ENCODE measurements at places on chromosomes 2 and 18.

GRCh38 chr2:216659276-216659675 lies 26.1 kb downstream of the IGFBP2 start:
- DNase-seq = no peak

DNA sequence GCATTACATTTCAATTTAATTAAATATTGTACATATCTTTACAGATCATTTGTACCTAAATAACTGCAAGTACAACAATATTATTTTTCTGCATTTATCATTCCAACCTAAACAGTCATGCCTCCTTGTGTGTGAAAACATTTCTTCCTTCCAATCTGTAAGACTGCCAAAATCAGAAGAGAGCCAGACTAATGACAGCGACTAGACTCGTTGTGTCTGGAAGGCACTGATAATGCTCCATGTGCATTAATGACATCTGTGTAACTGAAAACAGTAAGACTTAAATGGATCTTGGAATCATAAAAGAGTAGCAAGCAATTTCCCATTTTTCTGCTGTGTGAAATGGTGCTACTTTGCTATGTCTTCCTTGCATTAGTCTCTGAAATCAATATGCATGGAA lies 278.0 kb upstream of the DSEL start:
- no peak for DNase-seq

DNA sequence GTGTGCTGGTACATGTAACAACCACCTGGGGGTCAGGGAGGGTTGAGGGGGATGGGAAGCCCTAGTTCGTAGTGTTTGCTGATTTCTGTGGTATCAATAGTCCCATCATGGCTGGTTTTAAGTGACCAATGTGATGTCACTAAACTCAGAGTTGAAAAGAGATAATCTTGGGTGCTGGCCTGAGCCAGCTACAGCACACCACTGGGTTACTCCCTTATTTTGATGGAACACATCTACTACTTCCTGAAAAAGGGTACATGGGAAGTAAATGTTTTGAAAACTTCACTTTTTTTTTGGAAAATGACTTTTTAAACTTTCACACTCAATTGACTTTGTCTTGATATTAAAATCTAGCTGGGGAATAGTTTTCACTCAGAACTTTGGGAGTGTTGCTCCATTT lies 87.0 kb upstream of the CXCR4 start:
- DNase-seq = no peak

GRCh38 chr2:200463452-200463851 lies 46.4 kb downstream of the KCTD18 start:
- no peak for DNase-seq

DNA sequence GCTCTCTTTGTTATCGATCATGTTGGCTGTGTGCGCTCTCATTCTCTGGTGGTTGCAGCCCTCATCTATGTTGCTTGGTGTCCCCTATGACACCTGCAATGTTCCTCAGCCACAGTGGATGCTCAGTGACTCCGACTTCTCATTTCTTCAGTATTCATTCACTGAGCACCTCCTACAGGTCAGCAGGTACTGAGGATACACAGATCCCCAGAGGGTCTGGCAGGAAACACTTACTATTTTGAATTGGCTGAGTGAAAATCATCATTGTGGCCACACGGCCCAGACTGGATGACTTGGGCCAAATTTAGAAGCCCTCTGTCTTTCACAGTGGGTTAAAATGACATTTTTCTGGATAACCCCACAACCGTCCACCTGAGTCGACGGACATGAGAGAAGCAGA lies 32.1 kb downstream of the EN1 start:
- DNase-seq = no peak

DNA sequence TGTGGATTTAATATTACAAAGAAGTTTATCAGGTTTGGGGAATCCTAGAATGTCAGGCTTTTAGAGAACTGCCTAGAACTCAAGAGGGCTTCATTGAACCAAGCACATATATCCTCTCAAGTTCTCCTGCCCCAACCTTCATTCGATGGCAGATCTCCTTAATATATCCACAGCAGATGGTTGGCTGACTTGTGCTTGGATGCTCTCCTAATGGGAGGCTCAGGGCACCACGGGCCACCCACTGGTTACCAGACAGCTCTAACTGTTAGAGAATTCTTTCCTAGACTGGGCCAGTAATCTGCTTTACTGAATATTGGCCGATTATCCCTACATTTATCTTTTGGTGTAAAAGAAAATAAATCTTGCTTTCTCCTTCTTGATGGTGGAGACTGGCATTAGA lies 87.2 kb upstream of the ATP8B1 start:
- DNase-seq = no peak

DNA sequence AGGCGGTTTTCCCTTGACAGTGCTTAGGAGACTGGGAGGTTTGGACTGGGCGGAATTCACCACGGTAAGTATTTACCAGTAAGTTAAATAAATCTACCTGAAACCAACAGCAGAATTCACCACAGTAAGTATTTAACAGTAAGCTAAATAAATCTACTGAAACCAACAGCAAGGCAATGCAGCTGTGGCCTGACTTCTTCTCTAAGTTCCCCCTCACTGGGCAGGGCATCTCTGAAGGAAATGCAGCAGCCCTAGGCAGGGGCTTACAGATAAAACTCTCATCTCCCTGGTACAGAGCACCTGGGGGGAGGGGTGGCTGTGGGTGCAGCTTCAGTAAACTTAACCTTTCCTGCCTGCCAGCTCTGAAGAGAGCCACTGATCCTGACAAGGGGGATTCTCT lies 432.5 kb upstream of the LRRTM1 start:
- no peak for DNase-seq

DNA sequence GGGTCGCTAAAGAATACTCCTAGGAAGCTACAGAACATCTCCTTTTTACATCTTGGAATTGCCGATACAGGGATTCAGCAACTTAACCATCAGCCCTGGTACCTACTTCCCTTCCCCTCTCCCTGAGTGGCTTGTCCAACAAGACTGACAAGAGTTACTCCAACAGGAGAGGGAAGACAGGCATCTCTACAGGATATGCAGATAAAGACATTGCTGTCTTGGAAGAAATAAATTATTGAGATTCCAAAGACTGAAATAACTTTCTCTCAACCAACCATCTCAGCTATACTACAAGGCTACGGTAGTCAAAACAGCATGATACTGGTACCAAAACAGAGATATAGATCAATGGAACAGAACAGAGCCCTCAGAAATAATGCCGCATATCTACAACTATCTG lies 87.2 kb downstream of the TRABD2A start:
- DNase-seq = no peak

DNA sequence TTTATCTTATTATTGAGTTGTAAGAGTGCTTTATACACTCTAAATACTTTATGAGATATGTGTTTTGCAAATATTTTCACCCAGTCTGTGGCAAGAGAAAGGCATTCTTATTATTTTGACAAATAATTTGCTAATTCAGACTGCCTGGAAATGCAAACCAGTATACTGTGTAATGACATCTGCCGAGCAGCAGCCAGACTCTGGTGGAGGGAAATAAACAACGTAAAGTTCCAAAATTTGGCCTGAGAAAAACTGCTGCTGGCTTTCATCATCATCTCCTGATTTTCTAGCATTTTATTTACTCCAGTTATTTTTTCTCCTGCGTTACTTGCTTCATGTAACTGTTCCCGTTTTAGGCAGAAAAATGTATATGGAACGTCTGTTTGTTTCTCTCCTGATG lies 161.6 kb downstream of the RNF152 start:
- no peak for DNase-seq

GRCh38 chr2:98805412-98806171 lies 74.7 kb upstream of the MGAT4A start:
- DNase-seq = no peak

DNA sequence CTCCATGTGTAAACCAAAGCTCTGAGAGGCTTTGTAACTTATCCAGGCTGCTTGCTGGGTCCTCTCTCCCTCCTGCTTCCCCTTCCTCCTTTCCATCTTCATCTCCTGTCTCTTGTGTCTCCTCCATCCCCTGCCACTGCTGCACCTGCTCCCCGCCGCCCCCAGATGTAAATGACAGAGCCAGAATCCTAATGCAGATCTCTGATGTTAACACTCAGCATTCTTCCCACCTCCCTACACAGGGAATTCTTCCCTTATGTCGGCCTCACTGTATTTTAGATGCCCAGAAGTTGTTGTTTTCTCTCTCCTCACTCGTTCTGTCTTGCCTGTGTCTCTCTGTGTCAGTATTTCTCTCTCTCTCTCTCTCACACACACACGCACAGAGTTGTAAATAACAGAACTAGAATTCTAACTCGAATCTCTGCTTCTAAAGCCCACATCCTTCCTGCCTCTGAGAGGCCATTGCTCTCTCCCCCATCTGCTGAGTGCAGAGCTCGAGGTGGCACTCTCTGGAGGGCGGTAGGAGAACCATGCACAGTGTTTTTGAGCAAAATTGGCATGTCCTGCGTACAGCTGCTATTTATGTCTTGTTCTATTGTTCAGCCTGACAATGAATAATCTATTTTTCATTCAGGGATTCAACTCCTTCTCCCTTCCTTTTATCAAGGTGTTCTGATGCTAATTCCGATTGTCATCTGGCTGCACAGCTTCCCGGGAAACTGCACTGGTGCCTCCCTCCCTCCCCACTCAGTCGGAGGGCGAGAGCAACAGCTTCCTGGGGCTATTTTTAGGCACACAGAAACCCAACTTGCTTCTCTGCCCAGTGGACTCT lies 219.9 kb downstream of the SH3RF3 start:
- DNase-seq = no peak

- DNase-seq = peak; percentile 7
Measured at GRCh38 chr2:228613133-228613850, 431.8 kb upstream of the SPHKAP start.

DNA sequence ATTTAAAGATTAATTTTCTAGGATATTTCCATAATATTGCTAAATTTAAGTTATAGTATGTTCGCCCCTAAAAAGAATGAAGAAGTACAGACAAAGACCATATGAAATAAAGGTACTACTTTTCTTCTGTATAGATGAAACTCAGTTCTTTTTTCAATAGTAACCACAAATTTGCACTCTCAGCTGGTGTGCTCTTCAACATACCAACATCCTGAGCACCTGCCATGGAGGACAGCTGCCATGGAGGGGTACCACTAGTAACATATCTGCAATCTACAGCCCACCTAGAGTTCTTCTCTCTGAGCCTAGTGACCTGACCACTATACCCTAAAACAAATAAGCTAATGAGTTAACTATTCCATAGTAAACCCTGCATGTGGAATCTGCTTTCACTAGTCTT lies 36.8 kb upstream of the ERCC3 start:
- no peak for DNase-seq

DNA sequence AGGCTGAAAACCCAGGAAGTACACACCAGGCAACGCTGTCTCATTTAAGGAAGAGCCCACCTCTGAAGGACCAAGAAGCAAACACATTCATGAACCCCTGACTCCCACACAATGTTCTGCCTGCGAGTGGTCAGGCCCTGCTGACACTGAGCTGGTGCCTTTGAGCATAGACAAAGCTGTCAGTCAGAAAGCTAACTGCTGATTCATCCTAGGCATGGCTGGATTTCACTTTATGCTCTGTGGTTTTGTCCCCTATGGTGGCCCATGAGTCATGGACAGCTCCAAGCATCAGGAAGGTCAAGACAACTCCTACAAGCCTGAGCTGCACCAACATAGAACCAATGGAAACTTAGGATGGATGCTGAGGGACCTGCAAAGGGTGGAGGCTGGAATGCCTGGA lies 78.9 kb downstream of the UXS1 start:
- DNase-seq = peak; percentile 87

- no peak for DNase-seq
Measured at GRCh38 chr2:203688798-203689197, 17.6 kb upstream of the CD28 start.

GRCh38 chr18:47545613-47546012 lies 294.2 kb upstream of the SKOR2 start:
- DNase-seq = no peak

DNA sequence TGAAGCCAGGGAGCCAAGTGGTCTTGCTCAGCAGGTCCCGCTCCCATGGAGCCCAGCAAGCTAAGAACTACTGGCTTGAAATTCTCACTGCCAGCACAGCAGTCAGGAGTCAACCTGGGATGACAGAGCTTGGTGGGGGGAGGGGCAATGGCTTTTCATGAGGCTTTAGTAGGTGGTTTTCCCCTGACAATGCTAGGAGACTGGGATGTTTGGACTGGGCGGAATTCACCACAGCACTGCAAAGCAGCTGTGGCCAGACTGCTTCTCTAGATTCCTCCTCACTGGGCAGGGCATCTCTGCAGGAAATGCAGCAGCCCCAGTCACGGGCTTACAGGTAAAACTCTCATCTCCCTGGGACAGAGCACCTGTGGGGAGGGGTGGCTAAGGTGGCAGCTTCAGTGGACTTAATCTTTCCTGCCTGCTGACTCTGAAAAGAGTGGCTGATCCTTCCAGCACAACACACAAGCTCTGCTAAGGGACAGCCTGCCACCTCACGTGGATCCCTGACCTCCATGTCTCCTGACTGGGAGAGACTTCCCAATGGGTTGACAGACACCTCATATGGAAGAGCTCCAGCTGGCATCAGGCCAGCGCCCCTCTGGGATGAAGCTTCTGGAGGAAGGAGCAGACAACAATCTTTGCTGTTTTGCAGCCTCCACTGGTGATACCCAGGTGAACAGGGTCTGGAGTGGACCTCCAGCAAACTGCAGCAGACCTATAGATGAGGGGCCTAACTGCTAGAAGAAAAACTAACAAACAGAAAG lies 349.7 kb upstream of the ST6GAL2 start:
- no peak for DNase-seq

DNA sequence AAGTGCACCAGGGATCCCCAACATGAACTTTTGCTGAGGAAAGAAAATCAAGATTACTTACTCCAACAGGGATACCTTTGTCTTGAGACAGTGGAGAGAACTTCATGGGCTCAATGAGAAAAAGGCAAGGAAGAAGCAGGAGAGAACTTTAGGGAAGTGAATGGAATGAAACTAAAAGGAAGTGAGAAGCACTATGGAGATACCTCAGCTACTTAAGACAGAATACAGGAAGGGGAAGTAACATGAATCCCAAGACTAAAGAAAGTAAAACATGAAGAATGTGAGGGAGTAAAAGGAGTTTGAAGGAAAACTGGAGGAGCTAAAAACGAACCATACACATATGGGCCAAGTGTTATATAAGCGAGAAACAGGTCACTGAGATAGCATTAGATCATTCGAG lies 32.4 kb upstream of the ACTR3 start:
- DNase-seq = no peak

- DNase-seq = no peak
Measured at GRCh38 chr18:75100832-75101630, 107.9 kb downstream of the PTGR3 start.

- DNase-seq = no peak
Measured at GRCh38 chr2:213934560-213934959, 476.3 kb upstream of the VWC2L start.

Measured in kidney epithelial cell (primary cell).